Aorta (tissue), 5 donors: ENCODE measurements at places on chromosomes 16 and 17. TPM values are rescaled to one million over a fixed set of nuclear protein-coding genes. Genes with fewer than 3 reads are reported as not detected.

Gene KSR1
- 38.4 TPM for total RNA-seq

Gene CDR2
- total RNA-seq: 34.7 TPM

Gene CDH1
- 0.29 TPM for total RNA-seq

Gene PLXDC1
- total RNA-seq: 7.2 TPM

Gene CD7
- total RNA-seq: 3.4 TPM
